ENCODE measurements at places on chromosomes 6 and 20.

DNA sequence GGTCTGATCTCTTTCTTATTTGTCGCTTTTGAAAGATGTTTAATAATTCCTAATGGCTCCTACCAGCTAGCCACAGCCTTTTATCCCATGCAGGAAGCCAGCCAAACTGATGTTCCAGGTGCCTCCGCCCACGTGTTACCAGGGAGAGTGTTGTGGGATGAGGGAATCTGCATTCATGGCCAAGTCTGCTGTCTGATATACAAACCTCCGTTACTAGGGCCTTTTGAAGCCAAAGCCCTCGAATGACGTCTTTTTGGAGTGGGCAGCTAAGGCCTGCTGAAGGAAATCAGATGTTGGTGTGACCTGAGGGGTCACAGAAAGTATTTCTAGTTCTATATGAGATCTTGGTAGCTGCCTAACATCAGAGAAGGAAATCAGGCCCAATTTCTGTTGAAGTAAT, 21.3 kb downstream of the STK35 start:
- DNase-seq = no peak

DNA sequence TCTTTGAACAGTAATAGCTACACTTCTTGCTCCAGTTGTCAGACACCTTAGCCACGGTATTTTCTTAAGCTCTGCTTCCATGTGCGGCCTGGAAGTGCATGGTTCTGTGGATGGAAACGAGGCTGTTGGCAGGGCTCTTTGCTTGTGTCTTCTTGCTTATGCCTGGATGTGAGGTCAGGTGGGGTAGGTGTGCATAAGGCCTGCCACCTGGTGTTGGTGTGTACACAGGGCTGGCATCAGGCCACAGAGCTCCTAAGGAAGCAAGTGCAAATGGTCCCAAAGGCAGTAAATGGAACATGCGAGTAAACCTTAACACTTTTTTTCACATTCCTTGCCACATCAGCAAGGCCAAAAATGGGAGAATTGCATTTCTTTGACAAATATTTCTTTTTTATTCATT, 158.1 kb upstream of the GMDS start:
- no peak for DNase-seq

DNA sequence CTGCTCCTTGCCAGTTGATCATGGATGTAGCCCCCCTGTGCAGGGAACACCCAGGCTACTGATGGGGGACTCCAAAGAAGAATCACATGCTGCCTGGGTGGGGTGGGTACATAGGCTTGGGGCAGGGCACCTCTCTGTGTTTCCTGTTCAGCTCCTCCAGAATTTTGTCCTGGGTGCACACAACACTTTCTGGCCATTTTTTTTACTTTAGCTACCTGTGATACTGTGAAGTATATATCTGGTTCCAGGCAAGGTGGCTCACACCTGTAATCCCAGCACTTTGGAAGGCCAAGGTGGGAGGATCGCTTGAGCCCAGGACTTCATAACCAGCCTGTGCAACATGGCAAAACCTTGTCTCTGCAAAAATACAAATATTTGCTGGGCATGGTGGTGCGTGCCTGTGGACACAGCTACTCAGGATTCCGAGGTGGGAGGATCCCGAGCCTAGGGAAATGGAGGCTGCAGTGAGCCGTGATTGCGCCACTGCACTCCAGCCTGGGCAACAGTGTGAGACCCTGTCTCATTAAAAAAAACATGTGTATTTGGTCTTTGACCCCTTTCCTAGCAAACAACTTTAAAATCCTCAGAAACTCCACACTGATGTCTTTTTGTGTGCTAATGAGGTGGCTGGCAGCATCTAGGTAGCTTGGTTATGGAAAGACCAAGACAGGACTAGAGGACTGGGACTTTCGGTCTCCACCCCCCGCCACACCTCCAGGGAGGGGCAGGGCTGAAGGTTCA, 14.1 kb downstream of the SLC4A11 start:
- DNase-seq = no peak

GRCh38 chr6:81465859-81466258, 286.6 kb downstream of the TENT5A start:
- no peak for DNase-seq

DNA sequence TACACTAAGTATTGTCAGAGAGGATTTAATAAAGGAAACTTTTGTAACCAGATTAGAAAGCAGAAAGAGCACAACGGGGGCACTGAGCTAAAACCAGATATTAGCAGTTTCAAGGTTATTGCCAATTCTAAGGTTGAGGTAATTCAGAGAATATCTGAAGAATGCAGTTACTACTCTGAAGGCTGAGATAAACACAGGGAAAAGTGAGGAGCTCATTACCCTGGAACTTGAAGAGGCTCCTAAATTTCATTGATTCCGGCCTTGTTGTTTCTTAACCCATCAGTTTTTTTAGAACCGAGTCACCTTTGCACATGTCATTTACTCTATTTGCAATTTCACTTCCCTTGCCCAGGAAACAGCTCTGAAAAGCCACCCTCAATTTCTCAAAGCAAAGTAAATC, 72.4 kb upstream of the BTBD3 start:
- DNase-seq = no peak

DNA sequence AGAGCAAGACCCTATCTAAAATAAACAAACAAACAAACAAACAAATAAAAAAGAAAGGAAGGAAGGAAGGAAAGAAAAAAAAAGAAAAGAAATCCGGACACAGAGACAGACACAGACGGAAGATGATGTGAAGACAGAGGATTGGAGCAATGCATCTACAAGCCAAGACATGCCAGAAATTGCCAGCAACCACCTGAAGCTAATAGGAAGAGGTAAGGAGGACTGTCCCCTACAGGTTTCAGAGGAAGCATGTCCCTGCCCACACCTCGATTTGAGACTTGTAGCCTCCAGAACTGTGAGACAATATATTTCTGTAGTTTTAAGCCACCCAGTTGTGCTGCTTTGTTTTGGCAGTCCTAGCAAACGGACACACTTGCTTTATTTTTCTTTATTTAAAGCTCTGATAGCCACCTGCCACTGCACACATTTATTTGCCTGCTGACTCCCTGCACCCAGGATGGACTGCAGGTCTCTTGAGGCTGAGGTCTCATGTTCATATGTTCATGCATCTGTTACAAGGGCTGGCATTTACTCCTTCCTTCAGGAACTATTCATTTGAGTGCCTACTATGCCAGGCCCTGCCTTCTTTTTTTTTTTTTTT, 20.7 kb upstream of the ZMYND8 start:
- no peak for DNase-seq

DNA sequence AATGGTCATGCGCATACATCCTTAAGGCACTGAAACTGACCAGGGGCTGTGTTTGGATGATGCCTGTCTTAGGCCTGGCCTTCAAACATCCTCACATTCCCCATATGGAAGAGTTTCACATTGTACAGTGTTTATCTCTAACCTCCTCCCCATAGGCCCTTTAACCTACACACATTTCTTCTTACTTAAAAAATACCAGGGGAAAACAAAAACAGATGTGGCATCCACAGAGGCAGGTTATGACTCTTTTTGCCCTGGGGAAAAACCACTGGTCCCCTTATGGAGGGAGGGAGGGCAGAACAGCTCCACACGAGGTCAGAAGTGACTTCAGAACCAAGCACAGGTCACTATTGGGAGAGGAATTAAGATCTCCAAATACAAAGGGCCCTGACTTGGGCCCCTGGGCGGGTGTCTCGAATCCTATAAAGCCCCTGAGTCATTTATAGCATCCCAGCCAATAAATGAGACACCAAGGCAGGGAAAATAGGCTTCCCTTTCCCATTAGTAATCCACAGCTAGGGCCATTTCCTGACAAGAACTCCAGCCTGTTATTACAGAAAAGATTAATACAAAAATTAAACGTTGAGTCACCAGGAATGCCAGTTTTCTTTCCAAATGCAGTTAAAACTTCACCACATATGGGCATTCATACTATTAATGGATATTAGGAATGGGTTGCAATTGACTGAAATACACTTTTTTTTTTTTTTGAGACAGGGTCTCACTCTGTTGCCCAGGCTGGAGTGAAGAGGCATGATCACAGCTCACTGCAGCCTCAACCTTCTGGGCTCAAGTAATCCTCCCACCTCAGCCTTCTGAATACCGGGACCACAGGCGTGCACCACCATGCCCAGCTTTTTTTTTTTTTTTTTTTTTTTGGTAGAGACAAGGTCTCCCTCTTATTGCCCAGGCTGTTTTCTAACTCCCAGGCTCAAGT, 107.2 kb downstream of the ATP9A start:
- DNase-seq = no peak

GRCh38 chr6:9161731-9162130, 726.4 kb upstream of the SLC35B3 start:
- DNase-seq = no peak

DNA sequence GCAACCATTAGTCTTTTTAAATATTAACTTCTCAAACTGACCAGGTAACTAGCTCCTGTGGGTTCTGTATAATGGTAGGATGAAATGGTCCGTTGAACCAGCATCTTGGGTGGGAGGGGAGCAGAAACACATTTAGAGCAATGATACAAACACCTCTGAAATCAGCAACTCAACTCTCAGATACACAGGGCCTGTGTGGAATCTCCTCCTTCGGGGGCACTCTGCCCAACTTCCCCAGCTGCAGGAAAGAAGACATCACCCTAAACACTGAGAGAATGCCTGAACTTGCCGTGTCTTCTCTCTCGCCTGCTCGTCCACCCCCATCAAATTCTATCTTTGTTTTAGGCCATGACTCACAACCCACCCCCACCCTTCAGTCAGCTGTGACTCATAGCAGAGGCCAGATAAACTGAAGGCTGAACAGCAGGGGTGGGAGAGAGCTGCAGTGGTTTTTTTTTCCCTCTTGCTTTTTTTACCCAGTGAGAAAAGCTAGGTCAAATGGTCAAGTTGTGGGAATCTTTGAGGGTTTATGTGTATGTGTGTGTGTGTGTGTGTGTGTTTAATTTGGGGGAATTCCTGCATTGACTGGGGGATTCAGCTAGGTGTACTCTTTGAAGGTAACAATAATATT, 593.4 kb upstream of the JAG1 start:
- DNase-seq = peak; percentile 2

GRCh38 chr20:62066983-62067433, 1.3 kb upstream of the TAF4 start:
- peak; percentile 66 for DNase-seq

- DNase-seq = no peak
Observed at GRCh38 chr6:161204866-161205557, 68.8 kb downstream of the AGPAT4 start.

- DNase-seq = no peak
Observed at GRCh38 chr20:63772781-63773518, 33.4 kb downstream of the SLC2A4RG start.

DNA sequence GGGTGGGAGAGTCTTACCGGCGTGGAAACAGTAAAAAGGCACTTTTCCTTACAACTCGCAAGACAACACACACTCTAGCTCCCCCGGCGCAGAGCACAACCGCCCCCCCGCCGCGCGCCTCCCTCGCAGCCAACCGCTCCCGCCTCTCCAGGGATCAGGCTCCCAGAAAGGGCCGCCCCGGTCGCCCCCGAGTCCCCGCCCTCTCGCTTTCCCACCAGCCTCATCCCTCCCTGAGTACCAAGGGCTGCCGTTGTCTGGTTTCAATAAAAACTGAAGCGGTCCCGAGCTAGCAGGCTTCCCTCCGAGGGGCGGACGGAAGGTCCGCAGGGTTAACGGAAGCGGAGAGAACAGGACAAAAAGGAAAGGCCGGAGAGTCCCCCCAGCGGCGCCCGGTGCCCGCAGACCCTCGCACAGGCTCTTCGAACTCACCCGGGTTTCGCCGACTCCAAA, 804 bp downstream of the ELOVL5 start:
- DNase-seq = peak; percentile 75

DNA sequence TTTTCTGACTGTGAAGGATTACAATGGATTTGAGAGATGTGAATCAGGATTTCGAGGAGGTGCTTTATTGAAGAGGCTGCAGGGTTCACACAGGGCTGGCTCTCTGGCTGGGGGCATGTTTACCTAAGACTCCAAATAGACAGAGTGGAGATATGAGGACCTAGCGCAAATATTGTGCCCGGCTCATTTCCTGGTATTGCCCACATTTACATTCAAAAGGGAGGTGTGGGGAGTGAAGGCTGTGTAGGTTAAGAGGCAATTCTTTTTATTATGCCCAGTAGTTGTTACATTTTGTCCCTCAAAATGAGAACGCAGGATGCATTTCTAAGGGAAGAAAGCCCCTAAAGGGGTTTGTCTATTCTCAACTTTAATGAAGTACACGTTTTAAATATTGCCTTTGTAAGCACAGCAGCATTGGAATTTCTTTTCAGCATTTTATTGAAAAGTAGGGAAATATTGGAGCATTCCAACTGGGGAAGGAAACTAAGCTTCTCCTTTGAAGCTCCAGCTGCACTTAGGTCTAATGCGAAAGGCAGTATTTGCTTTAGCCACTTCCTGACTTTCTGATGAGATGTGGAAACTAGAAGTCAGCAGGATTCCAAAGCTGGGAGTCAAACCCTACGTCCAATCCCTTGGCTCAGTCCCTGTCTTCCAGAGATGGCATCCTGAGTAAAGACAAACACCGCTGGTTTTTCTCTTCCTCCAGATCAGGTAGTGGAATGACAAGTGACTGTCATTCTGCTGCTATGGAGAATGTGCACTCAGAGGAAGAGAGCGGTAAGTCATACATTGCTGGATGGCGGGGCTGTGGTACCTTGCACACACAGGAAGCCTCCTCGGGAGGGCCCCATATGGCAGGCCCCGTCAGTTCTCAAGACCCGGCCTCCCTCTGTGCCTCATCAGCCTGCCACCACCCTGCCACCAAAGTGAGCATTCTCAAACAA, 70.7 kb downstream of the MYB start:
- no peak for DNase-seq

DNA sequence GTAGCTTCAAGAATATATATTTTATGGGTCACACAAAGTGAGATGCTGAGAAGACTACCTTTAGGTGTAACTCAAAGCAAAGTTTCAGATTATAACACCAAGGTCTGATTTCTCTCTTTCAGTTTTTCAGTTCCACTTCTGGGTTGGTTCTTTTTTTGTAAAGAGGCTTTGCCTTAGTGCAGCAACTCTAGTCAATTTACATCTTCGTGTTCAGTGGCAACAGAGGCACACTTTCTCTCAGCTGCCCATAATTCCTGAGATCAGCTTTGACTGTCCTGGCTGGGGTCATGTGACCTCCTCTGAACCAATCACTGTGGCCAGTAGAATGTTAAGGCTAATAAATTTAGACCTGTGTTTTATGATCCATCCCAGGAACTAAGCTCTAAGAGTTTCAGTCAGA, 120.2 kb downstream of the TINAG start:
- DNase-seq = no peak

DNA sequence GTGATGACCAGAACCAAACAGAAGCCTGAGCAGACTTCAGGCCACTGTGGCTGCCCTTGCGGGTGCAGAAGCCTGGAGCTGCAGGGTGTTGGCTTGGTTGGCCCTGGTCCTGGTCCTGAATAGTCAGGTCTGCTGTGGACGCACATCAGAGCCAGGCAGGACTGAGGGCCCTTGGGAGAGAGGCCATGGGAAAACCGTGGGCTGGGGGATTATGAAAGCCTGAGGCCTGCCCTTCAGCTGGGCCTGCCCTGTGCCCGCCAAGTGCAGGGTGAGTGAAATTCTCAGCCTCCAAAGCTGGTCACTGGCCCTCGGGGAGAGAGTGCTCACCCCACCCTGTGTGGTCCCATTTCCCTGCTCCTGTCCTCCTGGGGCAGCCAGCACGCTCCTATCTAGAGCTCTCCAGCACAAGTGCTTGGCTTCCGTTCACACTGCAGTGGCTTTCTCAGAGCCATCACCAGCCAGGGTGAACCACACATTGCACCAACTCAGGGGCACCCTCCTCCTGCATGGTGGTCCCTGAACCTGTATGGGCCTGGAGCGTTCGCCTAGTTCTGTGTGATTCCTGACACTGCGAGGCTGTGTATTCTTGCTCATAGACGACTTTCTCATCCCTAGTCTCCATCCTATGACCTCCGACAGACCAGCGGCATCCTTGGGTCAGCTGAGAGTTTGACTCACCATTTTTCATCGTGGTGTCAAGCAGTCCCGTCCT, 146.1 kb downstream of the TTLL2 start:
- DNase-seq = no peak

GRCh38 chr6:48092550-48093217, 18.3 kb downstream of the PTCHD4 start:
- DNase-seq = no peak
